ENCODE measurements at places on chromosomes 4 and X. TPM values are rescaled to one million over a fixed set of nuclear protein-coding genes. Genes with fewer than 3 reads are reported as not detected.

- DNase-seq: no peak
- H3K4me1 ChIP-seq: no peaks in the 10 kb centered on the region
- H3K27me3 ChIP-seq: no peaks in the 10 kb centered on the region
- no peak overlapping the region for H3K27ac ChIP-seq
- no peak overlapping the region for H3K4me3 ChIP-seq
- H3K36me3 ChIP-seq: no peaks in the 10 kb centered on the region
Measured at GRCh38 chr4:19835429-19835828, 416.3 kb upstream of the SLIT2 start.

DNA sequence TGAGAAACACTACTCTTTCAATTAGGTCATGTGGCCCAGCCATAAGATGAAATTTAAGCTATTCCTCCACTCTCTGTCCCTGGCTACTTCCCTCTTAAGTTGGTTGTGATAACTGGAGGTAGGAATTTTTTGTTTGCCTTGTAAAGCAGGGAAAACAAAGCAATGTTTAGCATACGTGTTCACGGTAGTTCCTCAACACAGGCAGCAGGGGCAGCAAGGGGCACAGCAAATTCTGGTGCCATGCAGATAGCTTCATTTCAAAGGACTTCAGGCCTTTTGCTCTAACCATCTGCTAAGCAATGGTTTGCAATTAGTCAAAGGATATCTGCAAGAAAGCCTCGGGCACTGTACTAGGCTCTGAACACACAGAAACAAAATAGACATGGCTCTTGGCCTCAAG, 330.2 kb downstream of the ZIC3 start:
- H3K4me1 ChIP-seq: no peaks in the 10 kb centered on the region
- H3K27ac ChIP-seq: no peak overlapping the region
- no peak for DNase-seq
- no peaks in the 10 kb centered on the region for H3K36me3 ChIP-seq

DNA sequence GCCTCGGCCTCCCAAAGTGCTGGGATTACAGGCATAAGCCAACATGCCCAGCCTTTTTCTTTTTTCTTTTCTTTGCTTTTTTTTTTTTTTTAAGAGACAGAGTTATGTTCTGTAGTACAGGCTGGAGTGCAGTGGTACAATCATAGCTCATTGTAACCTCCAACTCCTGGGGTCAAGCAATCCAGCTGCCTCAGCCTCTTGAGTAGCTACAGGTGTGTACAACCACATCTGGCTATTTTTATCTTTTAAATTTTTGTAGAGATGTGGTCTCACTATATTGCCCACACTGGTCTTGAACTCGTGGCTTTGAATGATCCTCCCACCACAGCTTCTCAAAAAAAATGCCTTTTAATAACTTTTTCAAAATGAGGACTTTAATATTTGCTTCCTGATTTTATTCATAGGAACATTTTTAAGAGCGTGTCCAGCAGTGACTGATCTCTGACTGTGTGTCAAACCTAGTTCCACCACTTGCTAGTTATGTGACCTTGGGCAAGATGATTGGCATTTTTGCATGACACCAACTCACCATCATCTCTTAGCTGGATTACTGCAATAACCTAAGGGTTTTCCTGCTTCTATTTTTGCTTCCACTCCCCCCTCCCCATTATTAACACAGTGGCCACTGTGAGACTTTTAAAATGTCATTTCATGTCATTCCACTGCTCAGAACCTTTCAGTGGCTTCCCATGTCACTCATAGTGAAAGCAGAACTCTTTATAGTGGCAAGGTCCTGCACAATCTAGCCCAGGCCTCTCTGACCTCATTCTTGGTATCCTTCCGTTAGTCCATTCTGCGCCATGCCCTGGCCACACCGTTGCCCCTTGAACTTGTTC, 4.5 kb upstream of the TNIP3 start:
- H3K27ac ChIP-seq: no peak overlapping the region
- H3K27me3 ChIP-seq: no peaks in the 10 kb centered on the region
- H3K4me3 ChIP-seq: no peak overlapping the region
- H3K36me3 ChIP-seq: no peaks in the 10 kb centered on the region

DNA sequence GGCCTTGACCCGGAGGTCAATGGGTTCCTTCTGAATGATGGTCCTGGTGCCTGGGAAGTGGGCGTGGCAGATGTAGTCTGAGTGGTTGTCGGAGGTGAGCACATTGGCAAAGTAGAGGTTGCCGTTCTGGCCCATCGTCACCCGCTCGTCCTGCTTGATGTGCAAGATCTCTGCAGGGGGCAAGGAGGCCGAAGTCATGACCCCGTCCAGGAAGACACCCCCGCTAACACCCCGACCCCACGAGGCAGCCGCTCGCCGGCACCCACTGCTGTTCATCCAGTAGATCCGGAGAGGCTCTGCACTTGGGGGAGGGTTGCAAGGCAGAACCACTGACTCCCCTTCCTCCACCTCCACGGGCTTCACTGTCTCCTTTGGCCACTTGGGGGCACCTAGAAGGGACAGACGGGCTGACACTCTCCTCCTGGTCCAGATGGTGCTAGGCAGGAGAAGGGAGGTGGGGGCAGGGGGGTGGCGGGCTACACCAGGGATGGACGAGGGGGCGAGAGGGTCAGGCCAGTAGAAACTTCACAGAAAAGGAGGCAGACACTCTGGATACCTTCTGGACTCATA, 15.1 kb downstream of the L1CAM start:
- no peak overlapping the region for H3K4me3 ChIP-seq
- H3K27ac ChIP-seq: no peak overlapping the region
- no peaks in the 10 kb centered on the region for H3K4me1 ChIP-seq
- no peak for DNase-seq
- H3K27me3 ChIP-seq: peaks cover 87% of the 10 kb centered on the region

DNA sequence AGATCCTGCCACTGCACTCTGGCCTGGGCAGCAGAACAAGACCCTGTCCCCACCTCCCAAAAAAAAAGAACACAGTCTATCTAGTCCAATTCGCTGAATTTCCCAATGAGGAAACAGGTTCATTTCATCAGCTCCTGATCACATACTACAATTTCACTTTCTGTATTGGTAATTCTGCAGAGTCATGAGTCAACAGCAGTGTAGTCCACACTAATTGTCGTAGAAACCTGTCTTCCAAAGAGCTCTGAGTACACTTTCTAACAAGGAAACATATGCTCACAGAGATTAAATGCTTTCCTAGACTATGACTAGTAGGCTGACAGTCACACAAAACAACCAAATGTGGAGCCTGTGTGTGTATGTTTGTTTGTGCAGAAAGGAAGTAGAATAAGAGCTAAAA, 91.9 kb downstream of the GPC4 start:
- H3K36me3 ChIP-seq: no peaks in the 10 kb centered on the region
- H3K27ac ChIP-seq: no peak overlapping the region
- no peaks in the 10 kb centered on the region for H3K4me1 ChIP-seq
- H3K27me3 ChIP-seq: no peaks in the 10 kb centered on the region

DNA sequence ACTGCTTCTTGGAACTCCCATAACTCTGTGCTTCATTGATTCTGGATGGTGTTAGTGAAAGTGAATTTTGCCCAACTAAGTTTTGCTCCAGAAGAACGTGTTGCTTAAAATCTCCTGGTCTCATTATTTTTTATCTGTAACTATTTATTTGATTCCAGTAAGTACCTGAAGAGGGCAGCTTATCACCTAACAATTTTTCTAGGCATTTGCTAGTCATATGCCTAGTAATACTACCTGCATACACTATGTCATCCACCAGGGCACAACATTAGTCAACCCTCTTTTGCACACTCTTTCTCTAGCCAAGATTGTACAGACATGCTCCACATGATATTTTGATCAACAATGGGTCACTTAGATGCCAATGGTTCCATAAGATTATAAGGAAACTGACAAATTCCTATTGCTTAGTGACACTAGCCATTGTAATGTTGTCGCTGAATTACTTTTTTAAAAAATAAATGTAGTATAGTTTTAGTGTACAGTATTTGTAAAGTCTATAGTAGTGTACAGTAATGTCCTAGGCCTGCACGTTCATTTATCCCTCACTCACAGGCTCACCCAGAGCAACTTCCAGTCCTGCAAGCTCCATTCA, 499.9 kb upstream of the AADAT start:
- H3K4me3 ChIP-seq: no peak overlapping the region
- H3K27ac ChIP-seq: no peak overlapping the region
- no peaks in the 10 kb centered on the region for H3K4me1 ChIP-seq
- no peak for DNase-seq

DNA sequence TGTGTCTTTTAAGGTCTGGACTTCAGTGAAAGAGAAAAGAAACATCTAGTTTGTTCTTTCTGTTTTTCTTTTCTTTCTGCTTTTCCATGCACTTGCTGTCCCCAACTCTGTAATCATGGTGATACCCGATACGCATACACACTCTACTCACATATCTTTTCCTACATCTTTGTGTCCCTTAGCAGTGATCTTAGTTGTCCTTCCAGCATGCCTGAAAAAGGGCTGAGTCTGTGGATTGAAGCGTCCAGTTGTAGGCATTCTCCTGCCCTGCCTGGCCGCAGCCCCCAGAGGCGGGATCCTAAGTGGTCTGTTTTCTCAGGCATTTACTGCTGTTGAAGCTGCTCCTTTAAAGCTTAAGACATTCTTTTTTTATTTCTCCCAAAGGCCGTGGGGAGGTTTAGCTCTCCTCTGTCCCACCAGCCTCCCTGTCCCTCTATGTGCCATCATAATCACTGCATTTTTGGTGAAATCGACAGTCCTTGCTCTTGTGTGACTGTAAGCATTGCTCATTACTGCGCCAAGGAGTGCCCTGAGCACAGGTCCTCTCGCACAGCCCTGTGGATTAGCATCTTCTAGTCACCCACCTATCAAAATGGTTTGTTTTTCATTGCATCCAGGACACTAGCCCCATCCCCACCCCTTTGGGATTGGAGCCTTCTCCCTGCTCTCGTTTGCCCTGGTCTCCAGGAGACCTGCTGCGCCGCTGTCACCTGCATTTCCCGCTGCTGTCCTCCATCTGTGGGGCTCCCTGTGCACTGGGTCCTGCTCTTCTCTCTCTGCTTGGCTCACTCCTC, 4.4 kb downstream of the RGS12 start:
- H3K36me3 ChIP-seq: no peaks in the 10 kb centered on the region
- DNase-seq: peak; percentile 17
- H3K4me1 ChIP-seq: peaks cover 4% of the 10 kb centered on the region
- no peaks in the 10 kb centered on the region for H3K27me3 ChIP-seq

- no peak overlapping the region for H3K4me3 ChIP-seq
- peaks cover 48% of the 10 kb centered on the region for H3K27me3 ChIP-seq
- no peaks in the 10 kb centered on the region for H3K36me3 ChIP-seq
- H3K4me1 ChIP-seq: no peaks in the 10 kb centered on the region
- DNase-seq: no peak
- H3K27ac ChIP-seq: no peak overlapping the region
Measured at GRCh38 chrX:15946783-15947580, 92.4 kb upstream of the AP1S2 start.

DNA sequence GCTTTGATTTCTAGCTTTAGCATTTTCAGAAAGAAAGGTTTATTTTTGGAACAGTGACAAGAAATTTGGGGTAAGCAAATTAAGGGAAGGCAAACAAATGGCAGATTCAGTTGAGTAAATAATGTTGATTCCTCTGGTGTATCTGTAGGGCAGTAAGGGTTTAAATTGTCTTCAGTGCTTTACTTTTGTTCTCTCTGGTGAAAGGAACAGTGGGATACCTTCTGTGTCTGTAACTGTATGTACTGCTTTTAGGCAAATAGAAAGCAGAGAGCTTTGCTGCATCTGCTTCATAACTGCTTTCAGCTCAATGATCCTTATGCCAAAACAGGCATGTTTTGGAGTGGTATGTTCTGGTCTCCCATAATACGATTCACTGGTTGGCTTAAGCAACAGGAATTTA, 932.1 kb upstream of the SLIT2 start:
- H3K27me3 ChIP-seq: no peaks in the 10 kb centered on the region
- H3K36me3 ChIP-seq: no peaks in the 10 kb centered on the region
- H3K4me3 ChIP-seq: no peak overlapping the region
- no peaks in the 10 kb centered on the region for H3K4me1 ChIP-seq
- no peak for DNase-seq
- H3K27ac ChIP-seq: no peak overlapping the region

DNA sequence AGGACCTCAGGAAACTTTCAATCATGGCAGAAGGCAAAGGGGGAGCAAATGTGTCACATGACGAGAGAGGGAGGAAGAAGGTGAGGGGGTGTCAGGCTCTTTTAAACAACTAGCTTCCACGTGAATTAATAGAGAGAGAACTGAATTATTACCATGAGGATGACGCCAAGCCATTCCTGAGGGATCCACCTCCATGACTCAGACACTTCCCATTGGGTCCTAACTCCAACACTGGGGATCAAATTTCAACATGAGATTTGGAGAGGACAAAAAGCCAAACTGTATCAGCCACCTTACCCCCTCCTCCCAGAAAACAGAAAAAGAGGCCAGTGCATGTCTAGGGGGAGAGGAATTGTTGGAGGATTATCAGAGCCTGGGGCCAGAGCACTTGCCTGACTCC, 40.4 kb upstream of the LAS1L start:
- no peak overlapping the region for H3K27ac ChIP-seq
- peaks cover 41% of the 10 kb centered on the region for H3K27me3 ChIP-seq
- H3K4me3 ChIP-seq: no peak overlapping the region

DNA sequence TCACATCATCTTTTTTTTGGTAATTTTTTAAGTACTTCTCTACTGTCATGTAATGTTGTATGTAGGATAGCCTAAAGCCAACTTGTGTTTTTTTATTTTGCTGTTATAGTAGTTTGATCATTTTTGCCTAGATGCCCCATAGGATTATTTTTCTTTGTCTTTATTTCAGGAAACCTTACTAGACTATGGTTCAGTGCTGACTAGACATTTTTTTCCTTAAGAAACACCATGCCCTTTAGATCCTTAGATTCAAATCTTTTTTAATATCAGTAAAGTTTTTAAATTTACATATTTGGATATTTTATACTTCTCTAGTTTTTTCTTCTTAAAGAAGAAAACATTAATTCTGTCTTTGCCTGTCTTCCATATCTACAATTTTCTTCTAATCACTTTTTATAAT, 221.3 kb downstream of the IDS start:
- no peak for DNase-seq
- H3K36me3 ChIP-seq: no peaks in the 10 kb centered on the region
- no peak overlapping the region for H3K27ac ChIP-seq
- no peaks in the 10 kb centered on the region for H3K4me1 ChIP-seq
- no peak overlapping the region for H3K4me3 ChIP-seq

GRCh38 chrX:7065473-7065872, 82.0 kb upstream of the STS start:
- no peak overlapping the region for H3K27ac ChIP-seq
- DNase-seq: no peak
- no peak overlapping the region for H3K4me3 ChIP-seq
- H3K27me3 ChIP-seq: no peaks in the 10 kb centered on the region
- H3K36me3 ChIP-seq: no peaks in the 10 kb centered on the region

Gene ATP8A1
- total RNA-seq: 14.8 TPM

Gene HSD17B13
- 0.59 TPM for total RNA-seq

Gene TRIM61
- total RNA-seq: 0.44 TPM

Gene CENPE
- total RNA-seq: 0.33 TPM

Gene MTTP
- not detected for total RNA-seq

Gene ATP11C
- 42.4 TPM for total RNA-seq

Gene TCEAL5
- total RNA-seq: not detected

Gene PABPC1L2A
- total RNA-seq: not detected

Gene C4orf17
- total RNA-seq: not detected

Gene UVSSA
- total RNA-seq: 13.9 TPM

Measured in breast epithelium (tissue), 4 donors.